ENCODE measurements at places on chromosomes 12 and 14.

GRCh38 chr14:83744891-83745290 lies 1785.1 kb upstream of the FLRT2 start:
- DNase-seq, result no peak

DNA sequence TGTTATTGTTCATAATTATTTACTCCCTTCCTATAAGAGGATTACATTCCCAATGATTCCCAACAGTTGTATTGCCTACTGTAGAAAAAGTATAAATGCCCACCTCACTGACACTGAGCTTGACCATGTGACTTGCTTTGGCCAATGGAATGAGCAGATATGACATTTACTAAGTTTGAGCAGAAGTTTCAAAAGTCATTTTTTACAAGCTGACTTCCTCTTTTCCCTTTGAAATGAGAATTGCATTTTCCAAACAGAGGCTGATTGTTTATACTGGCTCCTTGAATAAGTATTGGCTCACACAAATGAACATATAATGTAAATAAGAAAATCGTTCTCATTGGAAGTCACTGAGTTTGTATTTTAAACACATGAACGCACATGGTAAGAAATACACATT lies 116.4 kb upstream of the LRFN5 start:
- DNase-seq, result no peak

DNA sequence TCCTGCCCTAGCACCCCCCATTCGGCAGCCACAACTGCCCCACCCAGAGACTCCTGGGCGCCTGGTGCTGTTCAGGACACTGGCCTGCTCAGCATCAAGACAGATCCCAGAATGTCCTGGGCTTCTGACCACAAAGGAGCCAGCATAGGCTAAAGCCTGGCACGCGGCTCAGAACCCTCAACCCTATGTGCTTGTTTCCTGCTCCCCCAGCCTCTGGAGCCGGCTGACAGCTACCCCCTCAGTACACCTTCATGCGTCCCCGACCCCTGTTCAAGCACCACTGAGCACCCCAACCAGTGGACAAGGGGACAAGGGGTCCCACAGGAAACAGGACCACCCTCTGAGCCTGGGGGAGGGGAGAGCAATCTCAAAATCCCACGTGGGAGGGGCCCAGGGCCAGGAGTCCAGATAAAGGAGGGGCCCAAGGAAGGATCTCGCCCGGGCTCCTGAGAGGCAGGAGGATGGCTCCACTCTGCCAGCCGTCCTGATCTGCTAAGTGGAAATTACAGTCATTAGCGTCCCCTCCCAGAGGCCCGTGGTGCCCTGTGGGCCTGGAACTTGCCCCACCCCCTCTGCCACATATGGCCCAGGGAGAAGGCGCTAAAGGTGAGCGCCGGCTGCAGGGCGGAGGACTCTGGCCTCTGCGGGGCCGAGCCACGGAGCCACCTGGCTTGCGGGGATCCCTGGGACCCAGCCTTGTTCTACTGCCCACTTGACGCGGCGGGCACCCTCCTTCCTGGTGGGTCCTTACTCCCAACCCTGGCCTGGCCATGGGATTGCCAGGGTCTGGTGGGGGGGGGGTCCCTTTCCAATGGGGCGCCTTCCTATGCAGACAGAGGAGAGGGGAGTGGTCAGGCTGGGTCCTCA lies 27.2 kb upstream of the GPR132 start:
- DNase-seq, result no peak

DNA sequence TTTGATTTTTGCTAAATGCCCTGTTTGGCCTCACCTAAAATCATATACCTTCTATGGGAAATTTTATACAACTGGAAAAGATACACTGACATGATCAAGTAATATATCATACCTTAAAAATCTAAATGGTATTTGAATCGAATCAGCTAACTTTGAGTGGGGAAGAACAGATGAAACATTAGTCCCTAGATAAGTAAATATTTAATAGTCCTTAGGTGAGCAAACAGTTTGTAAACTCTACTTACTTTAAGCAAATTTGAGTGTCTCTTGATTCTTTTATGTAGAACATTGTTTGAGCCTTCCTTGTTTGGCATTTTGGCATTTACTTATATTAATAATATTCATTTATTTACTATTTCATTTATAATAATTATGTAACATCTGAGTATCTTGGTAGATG lies 195.7 kb upstream of the GARIN2 start:
- no peak for DNase-seq

GRCh38 chr12:3061501-3062215 lies 15.5 kb upstream of the TSPAN9 start:
- DNase-seq, result no peak

DNA sequence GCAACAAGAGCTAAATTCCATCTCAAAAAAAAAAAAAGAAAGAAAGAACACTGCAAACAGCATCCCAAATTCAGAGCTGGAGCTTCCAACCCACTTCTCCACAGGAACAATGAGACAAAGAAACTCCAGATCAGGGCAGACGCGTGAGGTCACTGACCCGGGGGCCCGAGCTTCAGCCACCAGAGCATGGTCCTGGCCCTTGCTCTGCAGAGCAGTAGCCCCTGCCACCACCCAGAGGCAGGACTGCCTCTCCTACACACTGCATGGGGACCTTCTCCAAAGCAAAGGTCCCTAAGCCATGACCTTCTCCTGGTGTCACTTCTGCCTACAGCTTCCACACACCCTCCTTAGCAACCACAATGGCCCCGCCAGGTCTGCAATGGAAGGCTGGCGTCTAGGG lies 53.1 kb downstream of the CCNK start:
- DNase-seq, result no peak

- DNase-seq, result no peak
Measured at GRCh38 chr12:29146196-29146595, 2.9 kb upstream of the FAR2 start.

- DNase-seq, result no peak
Measured at GRCh38 chr12:116603546-116604177, 44.5 kb downstream of the MAP1LC3B2 start.

DNA sequence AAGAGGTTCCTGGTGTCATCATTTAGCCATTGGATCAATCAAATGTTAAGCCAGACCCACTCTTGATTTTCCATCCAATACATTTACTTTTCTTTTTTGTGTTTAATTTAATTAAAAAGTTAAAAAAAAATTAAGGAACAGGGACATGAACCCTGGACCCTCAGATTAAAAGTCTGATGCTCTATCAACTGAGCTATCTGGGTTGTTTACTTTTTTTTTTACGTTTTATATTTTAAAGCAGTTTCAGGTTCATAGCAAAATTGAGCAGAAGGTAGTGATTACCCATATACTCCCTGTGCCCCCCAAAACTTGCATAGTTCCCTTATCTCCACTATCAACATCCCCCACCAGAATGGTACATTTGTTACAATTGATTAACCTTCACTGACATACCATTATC lies 3.0 kb upstream of the ACOT4 start:
- DNase-seq, result no peak

- no peak for DNase-seq
Measured at GRCh38 chr14:104145826-104146601, 7.6 kb downstream of the KIF26A start.

DNA sequence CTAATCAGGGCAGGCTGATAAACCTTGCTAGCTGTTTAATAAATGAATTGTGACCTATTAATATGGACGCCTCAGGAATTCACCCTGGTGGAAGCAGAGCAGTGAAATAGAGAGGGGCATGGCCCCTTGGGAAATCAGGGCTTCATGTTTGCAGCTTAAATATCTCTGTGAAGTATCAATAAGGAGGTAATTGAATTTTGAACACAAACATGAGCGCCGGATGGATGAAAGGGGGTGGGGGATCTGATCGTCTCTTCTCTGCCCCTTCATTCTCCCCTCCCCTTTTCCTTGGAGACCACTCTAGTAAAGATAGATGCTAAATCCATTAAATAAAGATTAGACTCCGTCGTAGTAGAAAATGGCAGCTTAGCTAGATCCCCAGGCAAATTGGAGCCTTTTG lies 70.5 kb downstream of the LIN52 start:
- DNase-seq, result no peak

- no peak for DNase-seq
Measured at GRCh38 chr12:98674841-98675240, 29.8 kb downstream of the APAF1 start.

- no peak for DNase-seq
Measured at GRCh38 chr12:19885093-19885812, 446.0 kb downstream of the AEBP2 start.

- DNase-seq, result no peak
Measured at GRCh38 chr14:83894568-83894967, 1635.4 kb upstream of the FLRT2 start.

All from stimulated activated CD8-positive, alpha-beta memory T cell treated with anti-CD3 and anti-CD28 coated beads, Interleukin-12 subunit alpha, Interleukin-12 subunit beta, amount 100 ng/mL, for 4 hours (primary cell).